ENCODE measurements at places on chromosomes 4 and X.
A peak's percentile ranks its signal among the peaks of the same experiment; 100 is the strongest.

DNA sequence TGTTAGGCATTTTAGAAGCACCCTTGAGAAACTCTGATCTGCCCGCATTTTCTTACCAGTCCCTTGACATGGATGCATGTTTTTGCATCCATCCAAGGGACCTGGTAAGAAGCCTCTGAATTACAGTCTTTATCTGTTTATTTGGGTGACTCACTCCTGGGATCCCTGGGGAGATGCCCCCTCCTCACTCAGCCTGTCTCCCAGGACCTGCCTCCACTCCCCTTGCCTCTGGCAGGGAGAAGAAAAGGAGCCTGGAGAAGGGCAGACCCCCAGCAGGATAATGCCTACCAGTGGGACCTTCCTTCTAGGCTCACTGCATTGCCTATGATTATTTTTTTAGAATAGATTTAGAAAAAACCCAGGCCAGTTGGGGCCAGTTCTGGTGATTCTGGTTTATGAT is 329.4 kb downstream of the PTTG2 start:
- H3K27ac ChIP-seq: no peak overlapping the region
- H3K4me3 ChIP-seq: no peak overlapping the region
- no peaks in the 10 kb centered on the region for H3K36me3 ChIP-seq
- H3K27me3 ChIP-seq: no peaks in the 10 kb centered on the region
- no peaks in the 10 kb centered on the region for H3K4me1 ChIP-seq

DNA sequence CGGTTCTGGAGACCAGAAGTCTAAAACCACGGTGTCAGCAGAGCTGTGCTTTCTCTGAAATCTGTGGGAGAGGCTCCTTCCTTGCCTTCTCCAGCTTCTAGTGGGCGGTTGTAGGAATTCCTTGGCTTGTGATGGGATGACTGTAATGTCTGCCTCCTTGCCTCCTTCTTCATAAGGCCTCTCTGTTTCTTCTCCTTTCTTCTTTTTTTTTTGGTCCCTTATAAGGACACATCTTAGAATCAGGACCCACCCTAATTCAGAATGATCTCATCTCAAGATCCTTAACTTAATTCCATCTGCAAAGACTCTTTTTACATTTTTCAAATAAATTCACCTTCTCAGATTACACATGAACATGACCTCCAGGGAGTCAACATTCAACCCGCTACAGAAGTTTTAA is 186.9 kb downstream of the STK32B start:
- no peak overlapping the region for H3K27ac ChIP-seq
- no peaks in the 10 kb centered on the region for H3K27me3 ChIP-seq
- no peak for DNase-seq
- no peak overlapping the region for H3K4me3 ChIP-seq
- H3K36me3 ChIP-seq: no peaks in the 10 kb centered on the region

- DNase-seq: no peak
- H3K36me3 ChIP-seq: no peaks in the 10 kb centered on the region
- no peaks in the 10 kb centered on the region for H3K27me3 ChIP-seq
Observed at GRCh38 chr4:158458271-158458895, 63.3 kb upstream of the RXFP1 start.

GRCh38 chrX:13868591-13868990 is 51.7 kb upstream of the GPM6B start:
- H3K4me3 ChIP-seq: no peak overlapping the region
- no peaks in the 10 kb centered on the region for H3K4me1 ChIP-seq
- H3K27ac ChIP-seq: no peak overlapping the region
- no peaks in the 10 kb centered on the region for H3K36me3 ChIP-seq
- DNase-seq: no peak
- peaks cover 2% of the 10 kb centered on the region for H3K27me3 ChIP-seq

DNA sequence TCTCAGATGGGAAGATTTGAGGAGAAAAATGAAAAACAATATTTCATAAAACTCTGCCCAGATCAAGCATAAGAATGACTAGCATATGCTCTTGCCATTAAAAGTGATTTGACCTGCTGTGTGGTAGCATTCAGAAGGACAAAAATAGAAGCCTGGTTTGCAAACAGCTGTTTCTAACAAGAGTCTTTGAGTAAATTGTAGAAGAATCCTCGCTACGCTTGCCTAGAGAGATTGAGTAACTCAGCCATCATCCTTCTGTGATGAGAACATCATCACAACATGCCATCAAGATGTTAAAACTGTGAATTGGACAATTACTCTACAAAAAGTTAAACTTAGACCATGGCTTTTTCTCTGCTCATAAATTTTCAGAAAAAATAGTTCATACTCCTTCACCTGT is 168.9 kb upstream of the PUDP start:
- H3K4me1 ChIP-seq: no peaks in the 10 kb centered on the region
- H3K36me3 ChIP-seq: no peaks in the 10 kb centered on the region
- no peaks in the 10 kb centered on the region for H3K27me3 ChIP-seq
- DNase-seq: no peak
- no peak overlapping the region for H3K27ac ChIP-seq

GRCh38 chr4:26524011-26524410 is 33.7 kb upstream of the CCKAR start:
- no peak for DNase-seq
- H3K4me1 ChIP-seq: no peaks in the 10 kb centered on the region
- H3K4me3 ChIP-seq: no peak overlapping the region
- no peaks in the 10 kb centered on the region for H3K36me3 ChIP-seq

- no peak within 1 kb of the TSS for H3K27ac ChIP-seq
- H3K4me1 ChIP-seq: no peaks in the 10 kb centered on the region
- peak within 1 kb of the TSS; percentile 29 for H3K4me3 ChIP-seq
- H3K36me3 ChIP-seq: no peaks in the 10 kb centered on the region
Observed at GRCh38 chr4:94757192-94758140, at the start of gene BMPR1B. BMPR1B (plus strand) TSS chr4:94757955; CDS start chr4:95104425, 346,470 bp downstream.
